ENCODE measurements at places on chromosomes 4 and X.

GRCh38 chrX:101290957-101291603 lies at the start of gene TAF7L:
TAF7L (minus strand) TSS chrX:101291334; CDS start chrX:101287543, 3,791 bp downstream.
- DNase-seq, result no peak

DNA sequence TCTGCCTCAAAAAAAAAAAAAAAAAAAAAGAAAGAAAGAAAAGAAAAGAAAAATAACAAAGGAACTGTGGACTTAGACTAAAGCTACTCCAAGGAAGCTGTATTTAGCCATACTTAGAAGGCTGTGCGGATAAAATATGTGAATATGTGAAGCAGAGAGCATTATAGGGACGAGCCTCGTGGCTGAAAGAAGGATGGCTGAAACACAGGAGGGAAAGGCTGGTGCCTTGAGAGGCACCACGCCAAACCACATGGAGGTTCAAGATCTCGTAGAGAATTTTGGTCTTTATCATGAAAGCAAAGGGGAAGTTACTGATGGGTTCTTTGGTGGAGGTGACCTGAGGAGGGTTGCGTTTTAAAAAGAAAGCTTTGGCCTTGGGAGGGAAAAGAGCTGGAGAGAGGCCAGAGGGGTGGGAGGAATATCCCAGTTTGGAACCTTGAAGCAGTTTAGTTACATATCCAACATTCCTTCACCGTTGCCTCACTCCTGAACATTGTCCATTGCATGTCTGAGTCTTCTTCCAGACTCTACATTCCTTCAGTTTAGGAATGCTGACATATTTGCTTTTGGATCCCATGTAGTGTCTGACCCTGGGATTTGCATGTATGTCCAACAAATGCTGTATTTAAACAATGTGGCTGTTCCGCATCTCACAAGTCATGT lies 82.5 kb downstream of the CPE start:
- DNase-seq, result no peak

DNA sequence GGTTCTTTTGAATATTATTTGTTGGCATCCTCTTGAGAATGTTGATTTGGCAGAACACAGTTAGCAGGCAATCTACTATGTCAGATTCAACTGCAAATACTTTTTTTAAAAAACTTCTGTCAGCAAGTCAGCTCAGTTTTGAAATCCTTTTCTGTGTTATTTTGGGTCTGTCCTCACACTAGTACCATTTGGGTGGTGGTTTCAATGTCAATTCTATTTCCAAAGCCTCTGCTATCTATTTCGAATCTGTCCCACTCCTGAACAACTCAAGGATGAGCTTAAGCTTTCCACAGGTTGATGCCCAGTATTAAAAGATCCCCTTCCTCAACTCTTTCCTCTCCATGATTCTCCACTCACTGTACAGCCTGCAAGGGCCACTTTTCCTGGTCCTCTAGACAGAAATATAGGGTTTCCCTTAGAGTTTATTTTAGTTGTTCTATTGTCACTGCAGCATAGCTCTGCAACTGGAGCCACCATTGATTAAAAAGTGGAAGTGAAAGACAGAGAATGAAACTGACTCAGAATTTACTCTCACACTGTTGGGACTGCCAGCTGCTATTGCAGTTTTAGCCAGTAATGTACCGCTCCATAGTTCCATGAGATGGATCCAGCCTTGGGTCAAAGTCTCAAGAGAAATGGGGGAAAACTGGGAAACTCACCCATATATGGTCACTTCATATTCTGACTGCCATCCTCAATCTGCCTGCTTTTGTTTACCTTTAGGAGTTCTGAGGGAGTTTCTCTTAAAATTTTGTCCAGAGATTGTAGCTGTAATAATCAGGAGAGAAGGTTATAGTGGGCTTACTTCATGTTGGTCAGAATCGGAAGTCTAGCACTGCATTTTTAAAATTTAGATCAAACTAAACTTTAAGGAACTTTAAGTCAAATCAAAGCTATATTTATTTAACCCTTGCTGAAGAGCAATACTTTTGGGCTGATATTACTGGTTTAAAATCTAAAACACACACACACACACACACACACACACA lies 14.6 kb downstream of the HDX start:
- no peak for DNase-seq

DNA sequence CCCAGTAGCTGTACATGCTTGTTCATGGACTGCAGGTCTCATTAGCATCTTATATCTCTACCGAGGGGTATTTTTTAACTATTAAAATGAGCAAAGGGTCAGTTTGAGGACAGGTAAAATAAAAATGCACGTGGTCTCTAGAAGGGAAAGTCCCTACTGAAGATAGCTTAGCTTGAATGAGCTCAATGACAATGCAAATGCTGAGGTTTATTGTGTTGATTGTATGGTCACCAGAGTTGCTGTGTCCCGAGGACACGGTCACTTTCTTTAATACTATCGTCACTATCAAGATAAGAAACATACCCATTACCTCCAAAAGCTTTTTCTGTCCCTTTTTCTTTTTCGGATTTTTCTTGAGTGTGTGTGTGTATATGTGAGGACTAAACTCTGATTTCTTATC lies 250.5 kb upstream of the PRKX start:
- no peak for DNase-seq

DNA sequence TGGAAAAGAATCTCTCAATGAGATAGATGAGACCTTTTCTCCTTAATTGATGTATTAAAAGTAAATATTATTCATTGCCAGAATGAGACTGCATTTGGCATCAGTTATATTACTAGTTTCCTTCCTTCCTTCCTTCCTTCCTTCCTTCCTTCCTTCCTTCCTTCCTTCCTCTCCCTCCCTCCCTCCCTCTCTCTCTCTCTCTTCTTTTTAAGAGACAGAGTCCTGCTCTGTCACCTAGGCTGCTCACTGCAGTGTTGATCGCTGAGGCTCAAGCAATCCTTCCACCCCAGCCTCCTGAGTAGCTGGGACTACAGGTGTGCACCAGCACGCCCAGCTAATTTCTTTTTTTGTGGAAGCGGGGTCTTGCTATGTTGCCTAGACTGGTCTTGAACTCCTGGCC lies 50.4 kb upstream of the ARX start:
- DNase-seq, result no peak

- DNase-seq, result no peak
Observed at GRCh38 chr4:138090918-138091676, 151.1 kb downstream of the SLC7A11 start.

DNA sequence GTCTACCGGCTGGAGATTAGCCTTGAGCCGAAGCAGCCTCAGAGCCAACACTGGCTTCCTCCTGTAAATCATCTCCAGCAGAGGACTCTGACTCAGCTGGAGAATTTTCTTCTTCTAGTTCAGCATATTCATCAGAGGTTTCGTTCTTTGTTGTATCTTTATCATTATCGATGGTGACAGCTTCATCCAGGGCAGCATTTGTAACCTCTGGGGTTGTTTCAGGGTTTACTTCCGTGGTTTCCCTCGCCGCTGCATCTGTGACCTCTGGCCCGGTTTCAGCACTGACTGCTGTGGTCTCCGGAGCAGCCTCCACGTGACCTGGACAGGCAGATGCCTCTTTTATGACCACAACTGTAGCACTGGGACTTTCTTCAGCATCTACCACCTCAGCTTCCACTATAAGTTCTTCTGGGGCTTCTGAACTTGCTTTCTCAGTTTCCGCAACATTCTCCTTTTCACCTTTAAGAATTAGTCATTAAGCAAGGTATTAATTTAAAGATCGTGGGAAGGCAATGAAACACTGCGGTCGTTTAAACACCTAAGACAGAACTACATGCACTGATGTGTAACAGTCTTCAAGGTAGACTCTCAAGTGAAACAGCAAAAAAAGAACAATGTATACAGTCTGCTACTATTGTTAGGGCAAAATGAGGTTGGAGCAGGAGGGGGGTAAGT lies 13.3 kb downstream of the MGARP start:
- DNase-seq, result no peak

GRCh38 chrX:33968611-33969010 lies 163.5 kb downstream of the FAM47A start:
- no peak for DNase-seq

GRCh38 chr4:112674376-112674775 lies 37.4 kb downstream of the LARP7 start:
- no peak for DNase-seq

DNA sequence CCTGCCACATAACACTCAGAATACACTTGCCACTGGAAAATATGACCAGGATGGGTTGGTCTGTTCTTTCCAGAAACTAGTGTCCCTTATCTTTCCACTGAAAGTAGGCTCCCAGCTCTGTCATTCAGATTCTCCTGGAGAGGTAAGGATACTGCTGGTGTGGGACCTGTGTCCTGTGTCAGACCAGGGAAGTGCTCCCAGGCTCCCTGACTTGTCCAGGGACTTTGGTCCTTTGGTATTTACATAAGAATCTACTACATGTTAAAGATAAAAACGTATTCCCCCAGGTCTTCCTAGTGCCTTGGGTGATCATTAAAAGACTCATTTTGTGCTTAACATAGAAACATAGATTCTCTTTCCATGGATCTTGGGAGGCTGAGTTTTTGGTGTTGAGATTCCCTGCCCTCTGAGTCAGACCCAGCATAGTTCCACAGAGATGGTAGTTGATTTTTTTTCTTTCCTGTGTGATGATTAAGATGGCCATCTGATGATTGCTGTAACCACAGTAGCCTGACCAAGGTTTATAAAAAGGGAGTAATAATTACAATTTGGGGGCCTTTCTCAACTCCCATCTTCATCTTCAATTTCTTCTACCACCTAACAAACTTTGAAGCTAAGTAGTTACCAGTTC lies 159.8 kb upstream of the JADE1 start:
- DNase-seq, result no peak

- DNase-seq, result no peak
Observed at GRCh38 chrX:11445540-11445939, 152.3 kb downstream of the AMELX start.

DNA sequence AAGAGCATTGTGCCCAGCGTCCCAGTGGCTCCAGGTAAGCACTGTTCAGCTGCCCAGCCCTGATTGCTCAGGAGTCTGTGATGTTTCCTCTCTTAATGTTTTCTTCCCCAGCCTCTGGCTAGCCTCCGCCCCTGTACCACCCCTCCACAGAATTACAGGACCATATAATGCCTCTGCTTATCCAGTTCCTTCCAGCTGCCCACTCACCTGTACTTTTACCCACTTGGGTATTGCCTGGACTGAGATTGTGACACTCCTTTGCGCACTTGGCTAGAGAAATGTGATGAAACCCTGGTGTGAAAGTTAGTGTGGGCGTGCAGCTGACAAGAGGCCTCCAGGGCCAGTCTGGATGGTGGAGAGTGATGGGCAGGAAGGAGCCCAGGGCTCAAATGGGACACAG lies at the start of gene AWAT2:
Gene AWAT2, minus strand, starts transcription at position 14 of the 400 bp plus-strand sequence. Its CDS starts 6 bp downstream, at position 8.
- no peak for DNase-seq

- no peak for DNase-seq
Observed at GRCh38 chr4:73735231-73735630, 5.1 kb upstream of the CXCL8 start.

GRCh38 chr4:182808673-182809416 lies 108.3 kb downstream of the DCTD start:
- DNase-seq, result no peak

GRCh38 chr4:60805500-60806313 lies 394.4 kb upstream of the ADGRL3 start:
- peak; percentile 44 for DNase-seq

GRCh38 chr4:142547974-142548373 lies 298.1 kb downstream of the INPP4B start:
- no peak for DNase-seq

GRCh38 chr4:185892165-185892564 lies 80.2 kb upstream of the SORBS2 start:
- no peak for DNase-seq

DNA sequence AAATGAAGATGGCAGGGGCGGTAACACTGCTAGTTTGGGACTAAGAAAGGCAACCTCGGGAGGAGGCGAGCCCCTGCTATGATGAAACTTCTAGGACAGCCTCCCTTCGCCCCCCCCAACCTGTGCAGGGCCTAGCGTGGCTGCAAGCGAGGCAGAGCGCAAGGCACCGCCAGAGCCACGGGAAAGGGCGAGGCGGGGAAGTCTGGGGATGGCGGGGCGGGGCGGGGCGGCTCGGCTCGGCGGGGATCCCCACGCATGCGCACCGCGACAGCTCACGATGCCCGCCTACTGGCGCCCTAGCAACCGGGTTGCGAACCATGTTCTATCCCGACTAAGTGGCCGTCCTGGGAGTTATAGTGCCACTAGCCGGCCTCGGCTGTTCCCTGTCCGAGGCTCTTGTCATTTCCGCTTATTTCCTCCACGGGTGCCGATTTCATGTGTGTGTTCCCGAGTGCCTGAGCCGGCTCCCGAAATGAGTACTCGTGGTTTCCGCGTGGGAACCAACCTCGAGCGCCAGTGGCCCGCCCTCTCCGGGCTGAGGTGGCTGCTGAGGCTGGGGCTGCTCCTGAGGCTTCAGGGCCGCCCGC lies 28.7 kb upstream of the RBMX start:
- DNase-seq, result peak; percentile 92

DNA sequence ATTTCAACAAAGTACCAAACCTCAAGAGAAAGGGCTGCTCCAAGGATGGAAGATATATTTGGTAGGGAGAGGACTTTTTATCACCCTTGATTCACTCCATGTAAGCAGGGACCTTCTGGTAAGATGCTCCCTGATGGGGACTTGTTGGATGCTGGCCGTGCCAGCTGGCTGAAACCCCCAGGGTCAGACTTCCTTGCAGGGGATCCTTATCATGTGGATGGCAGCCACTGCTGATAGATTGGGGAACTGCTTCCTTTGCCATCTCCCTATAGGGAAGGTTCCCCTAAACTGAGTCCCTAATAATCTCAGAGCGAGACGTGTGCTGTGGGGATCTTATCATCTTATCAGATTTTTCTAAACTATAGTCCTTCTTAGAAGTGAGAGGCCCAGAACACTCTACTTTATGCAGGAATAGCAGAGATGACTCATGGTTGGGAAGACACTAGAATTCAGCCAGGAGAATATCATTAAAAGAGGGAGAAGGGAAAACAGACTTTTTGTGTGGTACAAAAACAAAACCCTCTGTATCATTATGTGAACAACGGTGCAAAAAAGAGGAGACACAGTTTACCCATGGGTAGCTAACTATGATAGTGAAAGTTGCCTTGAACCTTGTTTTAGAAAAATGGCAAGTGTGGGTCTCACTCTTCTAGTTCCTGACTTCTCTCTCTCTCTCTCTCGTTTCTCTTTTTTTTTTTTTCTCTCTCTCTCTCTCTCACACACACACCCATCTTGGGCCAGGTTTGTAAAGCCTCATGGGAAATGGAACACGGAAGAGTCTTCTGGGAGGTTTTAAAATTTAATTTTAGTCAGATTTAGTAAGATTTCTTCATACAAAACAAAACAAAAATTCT lies 16.1 kb downstream of the RHOH start:
- no peak for DNase-seq
